ENCODE measurements at places on chromosomes 11 and 22.

- DNase-seq = peak; percentile 64
Measured at GRCh38 chr11:69892237-69892985, 73.2 kb upstream of the FGF3 start.

- DNase-seq = no peak
Measured at GRCh38 chr11:102614485-102614884, 10.6 kb downstream of the MMP20 start.

GRCh38 chr11:79200398-79201070 is 240.3 kb downstream of the TENM4 start:
- DNase-seq = no peak

DNA sequence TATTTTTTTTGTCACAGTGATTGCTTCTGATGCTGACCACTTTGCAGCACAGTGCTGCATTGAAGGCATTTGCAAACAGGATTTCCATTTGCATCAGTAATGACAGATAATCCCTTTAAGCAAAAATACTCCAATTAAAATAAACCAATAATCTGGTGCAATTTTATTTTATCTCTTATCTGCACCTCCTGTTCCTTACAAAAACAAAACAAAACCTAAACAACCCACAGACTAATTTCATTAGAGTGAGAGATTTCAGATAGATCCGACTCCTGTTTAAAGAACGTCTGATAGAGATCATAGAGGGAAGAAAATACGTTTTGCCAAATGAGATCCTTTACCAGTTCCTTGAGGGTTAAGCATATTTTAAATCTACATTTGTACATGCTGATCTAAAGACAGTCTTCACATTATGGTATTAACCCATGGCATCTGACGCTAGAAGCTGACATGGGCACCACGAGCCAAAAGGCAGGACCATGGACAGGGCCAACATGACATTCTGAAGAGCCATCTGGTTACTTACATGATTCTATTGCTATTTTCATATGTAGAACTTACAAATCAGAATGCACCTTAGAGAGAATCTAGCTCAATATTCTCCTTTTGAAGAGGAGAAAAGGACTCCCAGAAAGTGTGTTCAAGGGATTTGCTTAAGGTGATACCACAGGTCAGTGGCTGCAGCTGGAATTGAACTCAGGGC is 286.2 kb upstream of the NARS2 start:
- DNase-seq = no peak

- DNase-seq = peak; percentile 78
Measured at GRCh38 chr22:37428649-37429586, 1.6 kb upstream of the ELFN2 start.

- DNase-seq = no peak
Measured at GRCh38 chr11:68946416-68947090, 34.2 kb downstream of the MRGPRD start.

GRCh38 chr11:2940147-2940920 is 11.1 kb upstream of the PHLDA2 start:
- DNase-seq = no peak

DNA sequence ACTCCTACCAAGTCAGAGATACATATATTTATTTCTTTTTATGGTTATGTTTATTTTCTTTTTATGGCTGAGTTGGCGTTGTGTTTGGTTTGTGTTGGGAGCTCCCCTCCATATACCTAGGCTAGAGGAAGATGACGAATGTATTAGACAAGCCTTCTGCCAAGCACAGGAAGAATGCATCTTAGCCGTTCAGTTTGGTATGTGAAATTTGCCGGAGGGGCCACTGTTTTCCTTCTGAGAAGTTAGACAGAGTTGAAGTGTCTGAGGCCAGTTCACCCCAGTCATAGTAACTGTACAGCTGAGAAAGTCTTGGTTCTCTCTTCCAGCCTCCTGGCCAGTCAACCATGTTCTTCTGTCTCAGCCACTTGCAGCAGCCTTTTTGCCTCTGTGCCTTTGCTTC is 29.8 kb downstream of the TEAD1 start:
- no peak for DNase-seq

Data from HuH-7.5 (cell line).